Purkinje cell (primary cell): ENCODE measurements at places on chromosomes 2 and 18. TPM values are rescaled to one million over a fixed set of nuclear protein-coding genes. Genes with fewer than 3 reads are reported as not detected.

Gene TTN
- 0.17 and 0.55 TPM in 2 replicates for polyA plus RNA-seq

Gene GPR35
- not detected in 2 replicates for polyA plus RNA-seq

Gene DSG4
- polyA plus RNA-seq = not detected in 2 replicates

Gene CDKL4
- 2.8 TPM in 1 of 2 replicates, not detected in the other for polyA plus RNA-seq

Gene RAB6D
- polyA plus RNA-seq = 0.24 and 1.7 TPM in 2 replicates

Gene ALPP
- not detected in 2 replicates for polyA plus RNA-seq

Gene STARD6
- not detected in 2 replicates for polyA plus RNA-seq

Gene ARL4C
- polyA plus RNA-seq = 21.3 and 23.1 TPM in 2 replicates

Gene PCARE
- 0.22 TPM in 1 of 2 replicates, not detected in the other for polyA plus RNA-seq

Gene LYPD6
- polyA plus RNA-seq = 0.93 TPM in 1 of 2 replicates, not detected in the other

Gene SPEG
- polyA plus RNA-seq = 1.5 and 3.0 TPM in 2 replicates

Gene PAX3
- polyA plus RNA-seq = 5.0 and 8.8 TPM in 2 replicates

Gene ARHGAP25
- polyA plus RNA-seq = 0.34 and 1.6 TPM in 2 replicates

Gene ACADL
- 0.36 and 4.5 TPM in 2 replicates for polyA plus RNA-seq

Gene TFCP2L1
- not detected in 2 replicates for polyA plus RNA-seq

Gene MC5R
- polyA plus RNA-seq = not detected in 2 replicates

Gene SCN7A
- 0.34 TPM in 1 of 2 replicates, not detected in the other for polyA plus RNA-seq

Gene TSPYL6
- polyA plus RNA-seq = not detected in 2 replicates

Gene GALNT3
- polyA plus RNA-seq = not detected in 2 replicates

Gene CPS1
- 0.04 and 2.2 TPM in 2 replicates for polyA plus RNA-seq

Gene MC2R
- polyA plus RNA-seq = not detected in 2 replicates

Gene REG3G
- polyA plus RNA-seq = not detected in 2 replicates

Gene REV1
- polyA plus RNA-seq = 11.0 and 16.4 TPM in 2 replicates

Gene APOB
- polyA plus RNA-seq = 0.05 TPM in 1 of 2 replicates, not detected in the other

Gene KCNG2
- not detected in 2 replicates for polyA plus RNA-seq

Gene LYPD1
- 1.6 and 1.7 TPM in 2 replicates for polyA plus RNA-seq

Gene ACVR1C
- 2.6 and 4.8 TPM in 2 replicates for polyA plus RNA-seq

Gene CD207
- polyA plus RNA-seq = not detected in 2 replicates

Gene GPAT2
- polyA plus RNA-seq = 0.81 TPM in 1 of 2 replicates, not detected in the other

Gene GNLY
- not detected in 2 replicates for polyA plus RNA-seq

Gene SERPINB11
- 1.2 TPM in 1 of 2 replicates, not detected in the other for polyA plus RNA-seq

Gene LTBP1
- polyA plus RNA-seq = 0.90 and 1.7 TPM in 2 replicates

Gene LOXHD1
- 0.70 TPM in 1 of 2 replicates, not detected in the other for polyA plus RNA-seq

Gene DAPL1
- 7.3 TPM in 1 of 2 replicates, not detected in the other for polyA plus RNA-seq

Gene TMEM200C
- polyA plus RNA-seq = 0.76 and 1.1 TPM in 2 replicates

Gene ACOXL
- not detected in 2 replicates for polyA plus RNA-seq

Gene VSNL1
- polyA plus RNA-seq = 44.8 and 442 TPM in 2 replicates

Gene FBLN7
- 6.8 and 8.9 TPM in 2 replicates for polyA plus RNA-seq

Gene OSR1
- not detected in 2 replicates for polyA plus RNA-seq

Gene MGAT4A
- 98.7 and 117 TPM in 2 replicates for polyA plus RNA-seq

Gene VWC2L
- 1.3 TPM in 1 of 2 replicates, not detected in the other for polyA plus RNA-seq

Gene TMEM247
- polyA plus RNA-seq = not detected in 2 replicates

Gene ACAA2
- 12.0 and 16.6 TPM in 2 replicates for polyA plus RNA-seq

Gene HOXD12
- polyA plus RNA-seq = not detected in 2 replicates

Gene TUBB8B
- not detected in 2 replicates for polyA plus RNA-seq

Gene REEP1
- polyA plus RNA-seq = 144 and 206 TPM in 2 replicates

Gene GREB1L
- polyA plus RNA-seq = 1.4 and 5.0 TPM in 2 replicates

Gene ANKRD30B
- polyA plus RNA-seq = 2.1 TPM in 1 of 2 replicates, not detected in the other

Gene CD8B
- not detected in 2 replicates for polyA plus RNA-seq

Gene GALM
- 1.4 and 3.7 TPM in 2 replicates for polyA plus RNA-seq

Gene SDC1
- polyA plus RNA-seq = 3.1 and 9.0 TPM in 2 replicates

Gene IAH1
- polyA plus RNA-seq = 91.5 and 115 TPM in 2 replicates

Gene CDK15
- polyA plus RNA-seq = not detected in 2 replicates

Gene LINC00305
- polyA plus RNA-seq = not detected in 2 replicates

Gene DOCK10
- 3.3 and 5.4 TPM in 2 replicates for polyA plus RNA-seq

Gene CRYBA2
- polyA plus RNA-seq = not detected in 2 replicates
